ENCODE measurements at places on chromosomes 3 and 15.

DNA sequence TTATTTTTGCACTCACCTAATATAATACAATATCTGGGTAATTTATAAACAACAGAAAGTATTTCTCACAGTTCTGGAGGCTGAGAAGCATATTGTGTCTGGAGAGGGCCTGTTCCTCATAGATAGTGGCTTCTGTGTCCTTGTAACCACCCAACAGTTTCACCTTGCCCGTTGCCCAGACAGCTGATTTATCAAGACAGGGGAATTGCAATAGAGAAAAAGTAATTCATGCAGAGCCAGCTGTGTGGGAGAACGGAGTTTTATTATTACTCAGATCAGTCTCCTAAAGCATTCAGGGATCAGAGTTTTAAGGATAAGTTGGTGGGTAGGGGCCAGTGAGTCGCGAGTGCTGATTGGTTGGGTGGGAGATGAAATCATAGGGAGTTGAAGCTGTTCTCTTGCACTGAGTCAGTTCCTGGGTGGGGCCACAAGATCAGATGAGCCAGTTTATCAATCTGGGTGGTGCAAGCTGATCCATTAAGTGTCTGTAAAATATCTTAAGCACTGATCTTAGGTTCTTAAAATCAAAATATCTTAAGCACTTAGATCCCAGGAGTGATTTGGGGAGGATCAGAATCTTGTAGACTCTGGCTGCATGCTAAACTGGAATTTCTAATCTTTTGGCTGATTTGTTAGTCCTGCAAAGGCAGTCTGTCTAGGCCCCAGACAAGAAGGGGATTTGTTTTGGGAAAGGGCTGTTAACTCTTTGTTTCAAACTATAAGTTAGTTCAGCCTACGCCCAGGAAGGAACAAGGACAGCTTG lies 33.9 kb upstream of the C15orf39 start:
- DNase-seq = no peak

- DNase-seq = no peak
Measured at GRCh38 chr15:98823012-98823458, 174.7 kb downstream of the IGF1R start.

DNA sequence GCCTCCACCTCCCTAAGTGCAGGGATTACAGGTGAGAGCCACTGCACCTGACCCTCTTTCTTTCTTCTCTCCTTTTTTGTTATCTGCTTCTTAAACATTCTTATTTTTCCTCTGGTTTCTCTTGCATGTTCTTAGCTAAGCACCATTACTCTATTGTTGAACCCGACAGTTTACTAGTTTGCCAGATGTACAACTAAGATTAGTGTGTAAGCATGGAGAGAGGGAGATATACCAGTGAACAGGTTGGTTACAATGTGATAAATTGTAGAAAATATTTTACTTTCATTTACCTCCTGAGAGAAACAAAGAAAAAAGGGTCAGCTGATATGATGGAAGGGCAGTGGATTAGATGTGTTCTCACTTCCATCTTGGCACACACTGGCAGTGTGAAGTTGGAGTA lies 4.9 kb downstream of the HAUS2 start:
- DNase-seq = no peak

GRCh38 chr3:45126730-45127129 lies 19.4 kb downstream of the CDCP1 start:
- DNase-seq = no peak

DNA sequence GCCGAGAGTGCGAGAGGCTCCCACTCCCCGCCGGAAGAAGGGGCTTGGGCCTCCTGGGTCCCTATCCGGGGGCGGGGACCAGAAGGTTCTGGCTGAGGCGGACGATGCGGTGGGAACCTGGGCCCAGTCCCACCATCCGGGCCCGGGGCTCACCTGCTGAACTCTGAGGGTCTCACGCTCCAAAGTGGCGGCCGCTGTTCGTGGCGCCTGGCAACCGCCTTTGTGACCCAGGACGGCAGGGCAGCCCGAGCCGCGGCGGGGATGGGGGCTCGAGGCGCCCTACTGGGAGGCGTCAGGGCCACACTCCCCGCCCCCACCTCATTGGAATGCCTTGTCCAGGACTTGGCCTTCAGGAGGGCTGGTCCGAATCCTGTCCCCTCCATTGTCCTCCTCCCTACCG lies at the start of gene FANCD2OS:
Gene FANCD2OS, minus strand, starts transcription at position 165 of the 400 bp plus-strand sequence. CDS start 3,481 bp downstream, outside the sequence.
- no peak for DNase-seq

GRCh38 chr3:104911376-104911775 lies 455.3 kb upstream of the ALCAM start:
- no peak for DNase-seq

DNA sequence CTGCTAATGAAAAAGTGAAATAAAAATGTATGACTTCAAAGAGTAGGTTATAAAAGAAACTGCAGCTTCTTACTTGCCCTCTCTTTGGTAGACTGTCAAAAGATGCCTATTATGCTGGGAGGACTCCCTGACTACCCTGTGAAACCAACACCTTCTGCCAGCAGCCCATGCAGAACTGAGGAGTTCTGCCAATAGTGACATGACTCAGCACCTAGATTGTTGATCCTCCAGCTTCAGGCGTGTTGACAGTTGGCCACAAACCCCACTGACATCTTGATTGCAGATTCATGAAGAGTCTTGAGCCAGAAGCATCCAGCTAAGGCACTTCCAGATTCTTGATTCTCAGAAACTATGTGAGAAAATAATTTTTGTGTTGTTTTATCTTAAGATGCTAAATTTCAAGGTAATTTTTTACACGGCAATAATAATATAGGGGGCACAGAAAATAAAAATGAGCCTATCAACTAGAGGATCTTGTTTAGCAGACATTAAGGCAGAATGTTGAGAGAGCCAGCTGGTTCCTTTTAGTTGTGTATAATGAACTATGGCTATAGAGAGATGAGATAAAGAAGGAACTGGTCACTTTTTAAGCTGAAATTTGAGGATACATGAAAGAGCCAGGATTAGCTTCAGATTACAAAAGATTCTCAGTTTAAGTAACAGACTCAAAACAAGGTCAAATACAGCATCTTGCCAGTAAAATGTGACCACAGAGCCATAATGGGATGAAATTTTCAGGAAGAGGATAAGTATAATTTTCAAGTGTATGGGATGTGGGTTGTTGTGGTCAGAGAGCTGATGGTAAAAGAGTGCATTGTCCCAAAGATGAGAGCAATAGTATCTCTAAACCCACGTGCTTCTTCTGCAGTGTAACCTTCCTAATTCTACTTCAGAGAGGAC lies 588.7 kb upstream of the CBLB start:
- DNase-seq = no peak

GRCh38 chr15:78046796-78047341 lies 30.6 kb downstream of the TBC1D2B start:
- no peak for DNase-seq

DNA sequence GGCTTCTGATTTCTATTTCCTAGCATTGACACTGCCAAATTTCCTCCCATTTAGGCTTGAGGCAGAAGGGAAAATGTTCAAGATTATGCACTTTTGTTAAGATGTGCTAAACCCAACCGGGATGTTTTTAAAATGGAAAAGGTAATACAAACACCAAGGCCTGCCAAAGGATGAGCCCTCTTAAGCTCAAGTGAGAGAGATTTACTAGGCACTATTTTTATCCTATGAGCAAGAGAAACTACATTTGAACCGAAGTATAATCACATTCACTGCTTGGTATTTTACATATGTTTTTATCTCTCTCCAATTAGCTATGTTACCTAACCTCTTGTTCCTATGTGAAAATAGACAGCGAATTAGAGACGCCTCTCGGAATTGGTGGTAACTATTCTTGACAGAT lies 295.8 kb downstream of the GABRB3 start:
- no peak for DNase-seq

DNA sequence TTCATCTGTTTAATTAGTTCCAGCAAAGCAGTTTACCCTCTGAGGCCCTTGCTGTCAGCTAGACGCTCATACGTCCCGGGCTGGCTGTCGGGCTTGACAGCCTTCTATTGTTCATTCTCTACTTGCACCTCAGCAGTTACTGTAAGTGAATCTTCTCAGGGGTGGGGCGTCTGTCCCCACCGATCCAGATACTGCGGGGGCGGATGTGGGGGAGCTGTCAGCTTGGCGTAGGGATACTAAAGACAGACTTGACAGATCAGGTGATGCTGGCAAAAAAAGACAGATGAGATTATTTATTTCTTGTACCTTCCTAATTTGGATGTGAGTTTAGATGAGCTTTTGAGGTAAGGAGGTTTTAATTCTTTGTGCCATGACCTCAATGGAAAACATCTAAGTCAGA lies 315.3 kb downstream of the NR2F2 start:
- no peak for DNase-seq
